Activated naive CD4-positive, alpha-beta T cell (primary cell): ENCODE measurements at places on chromosomes 3 and 15.

DNA sequence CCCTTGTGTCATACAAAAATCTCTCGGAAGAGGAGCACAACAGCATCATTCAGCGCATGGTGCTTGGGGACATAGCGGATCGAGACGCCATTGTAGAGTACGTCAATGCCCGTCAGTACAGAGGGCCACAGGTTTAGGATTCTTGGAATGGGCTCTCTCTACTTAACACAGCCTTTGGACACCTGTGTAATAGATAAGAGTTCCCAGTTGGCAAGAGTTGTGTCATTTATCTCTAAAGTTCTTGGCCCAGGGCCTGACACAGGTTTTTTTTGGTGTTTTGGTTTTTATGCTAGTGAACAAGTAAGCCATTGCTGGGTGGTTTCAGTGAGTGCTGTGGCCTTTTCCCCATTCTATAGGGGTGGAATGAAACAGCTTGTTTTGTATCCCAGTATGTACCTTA lies 54.1 kb downstream of the SNRK start:
- no peak for DNase-seq

DNA sequence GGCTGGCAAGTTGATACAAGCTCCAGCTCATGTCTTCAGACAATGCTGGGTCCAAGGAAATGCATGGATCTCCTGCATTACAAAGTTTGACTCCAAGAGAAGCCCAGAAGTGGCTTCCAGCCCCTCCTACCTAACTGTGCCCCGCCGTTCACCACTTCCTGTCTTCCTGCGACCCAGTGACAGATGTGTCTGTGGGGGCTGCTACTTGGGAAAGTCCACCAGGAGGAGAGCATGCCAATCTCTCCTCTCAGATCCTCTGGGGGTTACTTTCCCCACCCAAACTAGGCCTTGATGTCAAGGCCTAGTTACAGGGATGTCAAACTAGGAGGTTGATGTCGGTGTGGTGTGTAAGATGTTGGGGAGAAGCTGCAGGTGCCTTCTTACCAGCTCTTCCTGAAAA lies 133.6 kb upstream of the RASGRP1 start:
- no peak for DNase-seq

GRCh38 chr15:77846360-77846759 lies 213.6 kb upstream of the LINGO1 start:
- DNase-seq: no peak

GRCh38 chr3:159861369-159861987 lies 127.2 kb upstream of the IL12A start:
- no peak for DNase-seq

DNA sequence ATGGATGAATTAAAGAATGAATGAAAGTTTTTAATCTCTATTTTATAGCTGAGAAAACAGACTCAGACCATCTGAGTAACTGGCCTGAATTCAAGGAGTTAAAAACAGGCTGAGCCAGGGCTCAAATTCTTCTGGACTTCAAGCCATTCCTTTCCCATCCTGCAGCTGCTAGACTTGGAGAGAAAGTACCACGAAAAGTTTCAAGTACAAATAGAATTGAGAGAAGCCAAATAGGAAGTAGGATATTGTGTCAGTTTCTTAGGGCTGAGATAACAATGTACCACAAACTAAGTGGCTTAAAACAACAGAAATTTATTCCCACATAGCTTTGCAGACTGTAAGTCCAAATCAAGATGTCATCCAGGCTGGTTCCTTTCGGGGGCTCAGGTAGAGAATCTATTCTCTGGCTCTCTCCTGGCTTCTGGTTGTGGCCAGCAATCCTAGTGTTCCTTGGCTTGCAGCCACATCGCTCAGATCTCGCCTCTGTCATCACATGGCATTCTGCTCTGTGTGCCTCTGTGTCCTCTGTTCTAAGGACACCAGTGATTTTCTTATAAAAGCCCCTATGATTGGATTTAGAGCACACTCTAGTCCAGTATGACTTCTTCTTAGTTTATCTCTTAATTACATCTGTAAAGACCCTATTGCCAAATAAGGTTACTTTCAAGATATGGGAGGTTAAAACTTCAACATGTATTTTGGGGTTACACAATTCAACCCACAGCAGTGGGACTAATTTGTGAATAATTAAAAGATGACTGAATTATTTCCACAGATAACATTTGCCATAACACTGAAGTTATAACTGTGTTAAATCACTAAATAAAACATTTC lies 25.7 kb upstream of the GOLIM4 start:
- no peak for DNase-seq

- DNase-seq: no peak
Observed at GRCh38 chr15:76730262-76730661, 174.9 kb downstream of the SCAPER start.

DNA sequence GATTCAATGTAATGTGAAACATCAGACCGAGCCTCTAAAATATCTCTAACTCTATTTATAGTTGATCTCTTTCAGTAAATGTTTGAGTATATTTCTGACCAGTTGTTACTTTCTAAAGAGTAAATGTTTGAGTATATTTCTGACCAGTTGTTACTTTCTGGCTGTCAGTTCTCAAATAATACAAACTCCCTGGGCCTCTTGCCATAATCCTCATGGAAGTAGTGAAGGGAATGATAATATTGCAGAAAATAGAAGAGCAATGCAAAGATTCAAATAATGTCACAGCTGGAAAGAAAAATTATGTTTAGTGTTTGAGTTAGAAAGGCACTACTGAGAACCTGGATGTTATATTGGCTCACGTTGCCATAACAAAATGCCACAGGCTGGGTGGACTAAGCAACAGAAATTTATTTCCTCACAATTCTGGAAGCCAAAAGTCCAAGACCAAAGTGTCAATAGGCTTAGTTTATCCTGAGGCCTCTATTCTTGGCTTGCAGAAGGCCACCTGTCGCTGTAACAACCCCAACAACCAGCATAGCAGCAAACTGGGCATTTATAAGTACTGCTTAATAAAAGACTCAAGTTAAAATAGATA lies 470.6 kb upstream of the BCHE start:
- no peak for DNase-seq

GRCh38 chr3:143315766-143316165 lies 196.2 kb downstream of the CHST2 start:
- no peak for DNase-seq

DNA sequence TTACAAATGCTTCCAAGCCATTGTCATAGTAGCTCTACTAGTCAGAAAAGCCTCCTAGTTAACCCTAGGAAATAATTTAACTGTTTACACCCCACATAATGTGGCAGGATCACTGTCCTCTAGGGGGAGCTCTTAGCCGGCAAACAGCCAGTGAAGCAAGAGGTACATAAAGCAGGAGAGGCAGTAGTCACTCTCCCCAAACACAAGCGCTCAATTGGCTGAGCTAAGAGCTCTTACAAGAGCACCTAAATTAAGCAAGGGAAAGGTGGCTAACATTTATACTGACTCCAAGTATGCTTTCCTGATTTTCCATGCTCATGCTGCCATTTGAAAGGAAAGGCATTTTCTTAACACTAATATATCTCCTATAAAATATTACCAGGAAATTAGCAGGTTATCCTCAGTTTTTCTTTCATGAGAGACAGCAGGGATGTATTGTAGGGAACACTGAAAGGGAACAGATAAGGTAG lies 37.6 kb downstream of the NCEH1 start:
- peak; percentile 2 for DNase-seq

GRCh38 chr3:17740721-17741141 lies 1.7 kb downstream of the TBC1D5 start:
- no peak for DNase-seq

GRCh38 chr3:49339581-49339940 lies 292 bp downstream of the USP4 start:
- DNase-seq: peak; percentile 27

GRCh38 chr3:141578202-141578973 lies 91.6 kb downstream of the RASA2 start:
- DNase-seq: no peak

- no peak for DNase-seq
Observed at GRCh38 chr15:60673918-60674558, 195.1 kb upstream of the ICE2 start.

DNA sequence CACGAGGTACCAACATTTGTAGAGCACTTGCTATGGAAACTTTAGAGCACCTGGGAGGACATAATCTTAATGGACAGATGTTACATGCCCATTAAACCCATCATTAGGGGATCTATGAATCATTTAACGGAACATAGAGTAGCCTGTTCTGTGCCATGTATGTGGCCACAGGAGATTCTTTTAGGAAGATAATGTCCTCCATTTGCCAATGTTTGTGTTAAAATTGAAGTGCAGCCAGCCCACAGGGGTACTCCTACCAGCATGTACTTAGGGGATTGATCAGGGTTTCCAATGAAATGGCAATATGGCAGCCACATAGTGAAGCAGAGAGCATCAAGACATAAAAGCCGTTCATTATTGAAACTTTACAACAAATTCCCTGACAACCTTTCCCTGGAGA lies 70.7 kb downstream of the TNIK start:
- DNase-seq: no peak

GRCh38 chr3:115403786-115404185 lies 219.5 kb upstream of the GAP43 start:
- DNase-seq: no peak

- DNase-seq: no peak
Observed at GRCh38 chr3:16468336-16469098, 45.0 kb downstream of the RFTN1 start.

- DNase-seq: no peak
Observed at GRCh38 chr3:40923651-40924050, 275.7 kb upstream of the CTNNB1 start.

GRCh38 chr3:152790651-152791387 lies 44.1 kb upstream of the P2RY1 start:
- no peak for DNase-seq

GRCh38 chr3:36679384-36680200 lies 84.8 kb downstream of the DCLK3 start:
- DNase-seq: no peak

GRCh38 chr3:101791778-101792177 lies 12.8 kb downstream of the NXPE3 start:
- no peak for DNase-seq

- no peak for DNase-seq
Observed at GRCh38 chr3:88584451-88584850, 434.7 kb downstream of the C3orf38 start.

GRCh38 chr15:34673241-34673640 lies 81.6 kb downstream of the GJD2 start:
- DNase-seq: no peak

DNA sequence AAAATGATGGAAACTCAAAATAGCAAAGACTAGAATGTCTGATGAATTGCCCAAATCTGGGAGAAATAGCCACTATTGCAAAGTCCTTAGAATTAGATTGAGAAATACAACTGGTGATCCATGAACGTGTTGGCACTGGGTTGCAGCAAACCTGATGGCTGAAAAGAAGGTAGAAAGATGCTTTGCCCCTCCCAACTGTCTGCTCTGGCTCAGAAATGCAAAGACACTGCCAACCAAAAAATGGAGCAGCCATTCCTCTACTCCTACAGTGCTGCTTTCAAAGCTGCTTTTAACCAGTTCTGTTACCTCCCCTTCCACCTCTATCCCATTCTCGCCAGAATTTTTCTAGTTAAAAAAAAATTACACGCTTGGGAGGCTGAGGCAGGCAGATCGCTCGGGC lies 60.7 kb downstream of the CPA3 start:
- no peak for DNase-seq

GRCh38 chr3:107307205-107307604 lies 70.0 kb upstream of the CCDC54 start:
- no peak for DNase-seq

- DNase-seq: no peak
Observed at GRCh38 chr3:197958346-197958745, 1.7 kb upstream of the LMLN start.

GRCh38 chr3:31504230-31504629 lies 28.5 kb upstream of the STT3B start:
- DNase-seq: no peak

- DNase-seq: no peak
Observed at GRCh38 chr15:98744506-98744905, 96.2 kb downstream of the IGF1R start.

DNA sequence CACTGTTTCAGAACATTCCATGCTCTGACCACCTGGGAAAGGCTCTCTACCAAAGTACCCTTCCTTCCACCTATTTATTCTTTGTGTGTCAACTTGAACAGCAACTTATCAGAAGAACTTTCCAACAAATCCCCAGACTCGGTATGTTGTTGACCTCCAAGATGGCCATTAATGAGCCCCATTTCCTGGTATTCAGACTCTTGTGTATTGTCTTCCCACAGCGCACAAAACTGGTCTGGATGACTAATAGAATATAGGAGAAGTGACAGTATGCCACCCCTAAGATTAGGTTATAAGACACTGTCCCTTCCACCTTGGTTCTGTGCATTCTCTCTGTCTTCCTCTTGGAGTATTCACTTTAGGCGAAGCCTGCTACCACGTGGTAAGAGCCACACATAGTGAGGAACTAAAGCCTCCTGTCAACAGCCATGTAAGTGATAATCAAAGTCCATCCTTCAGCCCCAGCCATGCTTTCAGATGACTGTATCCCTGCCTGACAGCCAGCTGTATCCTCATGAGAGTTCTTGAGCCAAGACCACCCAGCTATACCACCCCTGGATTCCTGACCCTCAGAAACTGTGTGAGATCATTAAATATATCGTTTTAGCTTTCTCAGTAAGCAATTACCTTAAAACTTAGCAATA lies 481.7 kb downstream of the MAGI1 start:
- DNase-seq: no peak

GRCh38 chr3:167032267-167032876 lies 347.7 kb downstream of the ZBBX start:
- no peak for DNase-seq

GRCh38 chr15:27124287-27124871 lies 153.4 kb downstream of the GABRG3 start:
- DNase-seq: no peak

DNA sequence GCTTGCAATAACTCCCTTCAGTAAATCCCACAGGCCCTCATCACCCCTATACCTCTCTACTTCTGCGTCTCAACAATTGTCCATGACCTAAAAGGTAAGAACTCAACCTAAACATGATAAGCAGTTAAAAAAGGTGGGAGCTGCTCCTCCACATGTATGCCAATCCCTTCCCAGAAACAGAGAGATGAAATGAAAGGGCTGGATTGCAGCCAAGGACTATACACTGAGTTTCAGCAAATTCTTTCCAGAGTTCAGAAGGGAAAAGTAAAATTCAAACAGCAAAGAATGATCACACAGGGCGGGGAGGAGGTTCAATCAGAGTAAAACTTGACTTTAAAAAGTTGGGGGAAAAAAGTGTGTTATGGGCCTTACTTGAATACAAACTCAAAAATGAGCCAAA lies 27.5 kb downstream of the PLOD2 start:
- no peak for DNase-seq

GRCh38 chr3:170002879-170003278 lies 34.9 kb upstream of the GPR160 start:
- no peak for DNase-seq

DNA sequence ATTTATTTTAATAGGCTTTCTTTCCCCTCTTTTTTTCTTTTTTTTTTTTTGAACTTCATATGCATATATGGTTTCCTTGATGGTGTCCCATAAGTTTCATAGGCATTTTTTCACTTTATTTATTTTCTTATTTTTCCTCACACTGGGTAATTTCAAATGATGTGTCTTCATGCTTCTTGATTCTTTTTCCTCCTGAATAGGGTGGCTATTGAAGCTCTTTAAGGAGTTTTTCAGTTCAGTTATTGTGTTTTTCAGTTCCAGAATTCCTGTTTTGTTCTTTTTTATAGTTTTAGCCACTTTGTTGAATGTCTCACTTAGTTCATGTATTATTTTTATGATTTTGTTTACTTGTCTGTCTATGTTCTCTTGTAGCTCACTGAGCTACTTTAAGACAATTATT lies 273.2 kb downstream of the NFKBIZ start:
- no peak for DNase-seq
